ENCODE measurements at places on chromosomes 2 and 18.

DNA sequence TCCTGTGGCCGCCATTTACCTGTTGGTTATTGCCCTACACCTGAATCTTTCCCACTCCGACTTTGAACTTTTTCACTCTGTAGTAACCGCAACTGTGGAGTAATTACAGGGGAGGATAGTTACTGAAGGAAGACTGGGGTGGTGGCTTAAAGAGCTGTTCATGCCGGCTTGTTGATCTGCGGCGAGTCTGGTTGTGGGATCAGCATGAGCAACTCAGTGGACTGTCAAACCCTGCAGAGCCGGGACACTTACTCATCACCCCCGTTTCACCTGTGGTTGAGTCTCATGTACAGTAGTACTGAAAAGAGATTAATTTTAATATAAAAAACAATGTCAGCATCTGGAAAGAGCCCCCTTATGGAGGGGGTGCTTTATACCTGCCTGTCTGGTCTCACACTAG, 2.1 kb downstream of the ASB1 start:
- no peak for DNase-seq

GRCh38 chr2:51994123-51994763, 962.3 kb upstream of the NRXN1 start:
- DNase-seq = no peak

DNA sequence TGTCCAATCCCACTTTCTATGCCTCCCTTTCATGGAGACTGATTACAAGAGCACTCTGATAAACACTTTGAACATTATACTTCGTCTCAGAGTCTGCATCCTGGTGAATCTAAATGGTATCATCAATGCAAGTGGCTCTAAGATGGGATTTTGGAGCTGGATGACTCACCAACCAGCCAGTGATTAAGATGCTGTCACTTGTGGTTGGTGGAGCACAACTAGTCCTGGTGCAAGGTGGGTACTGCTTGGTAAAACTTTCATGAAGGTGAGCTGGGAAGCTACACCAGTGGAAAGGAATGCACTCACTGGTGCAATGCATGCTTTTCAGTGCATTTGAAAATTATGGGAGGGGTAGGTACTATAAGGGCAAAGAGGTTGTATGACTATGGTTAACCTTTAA, 137.7 kb upstream of the TRIB2 start:
- no peak for DNase-seq

GRCh38 chr18:2192562-2192961, 378.7 kb downstream of the METTL4 start:
- DNase-seq = no peak

DNA sequence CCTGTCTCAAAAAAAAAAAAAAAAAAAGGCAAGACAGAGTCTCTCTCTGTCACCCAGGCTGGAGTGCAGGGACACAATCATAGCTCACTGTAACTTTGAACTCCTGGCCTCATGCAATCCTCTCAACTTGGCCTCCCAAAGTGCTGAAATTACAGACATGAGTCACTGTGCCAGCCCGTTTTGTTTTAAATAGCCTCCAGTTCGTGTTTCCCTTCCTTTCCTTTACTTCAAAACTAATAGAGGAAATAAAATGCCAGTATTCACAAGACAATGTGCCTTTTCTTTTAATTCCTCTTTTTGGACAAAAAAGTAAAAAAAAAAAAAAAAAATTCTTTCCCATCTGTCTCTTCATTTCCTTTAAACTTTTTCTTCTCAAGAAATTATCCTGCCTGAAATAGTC, 54.5 kb upstream of the ACMSD start:
- no peak for DNase-seq

DNA sequence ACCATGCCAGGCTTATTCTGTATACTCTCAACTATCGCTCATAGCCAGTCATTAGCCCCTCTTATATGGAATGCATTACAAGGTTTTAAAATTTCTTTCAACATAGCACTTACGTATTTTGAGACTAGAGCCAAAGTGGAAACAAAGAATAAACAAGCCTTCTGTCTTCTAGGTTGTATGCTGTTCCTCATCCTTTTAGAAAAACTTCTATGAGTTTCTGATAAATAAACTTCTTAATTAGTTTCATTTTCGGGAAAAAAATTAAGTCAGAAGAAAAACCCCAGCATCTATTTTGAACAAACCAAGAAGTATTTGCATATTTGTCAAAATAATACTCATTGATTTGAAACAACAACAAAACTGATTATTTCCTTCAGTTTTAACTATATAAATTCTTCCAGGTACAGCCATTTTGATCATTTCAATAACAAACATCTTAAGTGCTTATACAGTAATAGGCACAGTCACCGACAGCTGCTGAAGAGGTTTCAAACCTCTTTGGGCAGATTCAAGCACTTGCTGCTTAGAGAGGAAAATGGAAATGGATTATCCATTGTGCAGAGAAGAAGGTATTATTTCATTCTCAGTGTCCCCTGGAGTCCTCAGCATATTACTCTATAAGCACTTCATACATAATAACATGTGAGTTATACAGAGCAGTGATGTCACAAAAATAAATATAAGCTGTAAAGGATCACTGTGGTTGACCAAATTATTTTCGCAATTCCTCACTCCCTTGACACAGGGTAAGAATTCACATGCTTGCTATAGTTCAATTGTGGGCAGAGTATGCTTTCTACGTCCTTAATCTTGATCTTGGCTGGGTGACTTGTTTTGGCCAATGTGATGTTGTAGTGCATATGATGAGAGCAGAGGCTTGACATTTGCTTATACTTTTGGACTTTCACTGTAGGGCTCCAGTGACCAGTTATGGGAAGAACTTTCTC, 833.8 kb downstream of the TRIB2 start:
- DNase-seq = no peak

DNA sequence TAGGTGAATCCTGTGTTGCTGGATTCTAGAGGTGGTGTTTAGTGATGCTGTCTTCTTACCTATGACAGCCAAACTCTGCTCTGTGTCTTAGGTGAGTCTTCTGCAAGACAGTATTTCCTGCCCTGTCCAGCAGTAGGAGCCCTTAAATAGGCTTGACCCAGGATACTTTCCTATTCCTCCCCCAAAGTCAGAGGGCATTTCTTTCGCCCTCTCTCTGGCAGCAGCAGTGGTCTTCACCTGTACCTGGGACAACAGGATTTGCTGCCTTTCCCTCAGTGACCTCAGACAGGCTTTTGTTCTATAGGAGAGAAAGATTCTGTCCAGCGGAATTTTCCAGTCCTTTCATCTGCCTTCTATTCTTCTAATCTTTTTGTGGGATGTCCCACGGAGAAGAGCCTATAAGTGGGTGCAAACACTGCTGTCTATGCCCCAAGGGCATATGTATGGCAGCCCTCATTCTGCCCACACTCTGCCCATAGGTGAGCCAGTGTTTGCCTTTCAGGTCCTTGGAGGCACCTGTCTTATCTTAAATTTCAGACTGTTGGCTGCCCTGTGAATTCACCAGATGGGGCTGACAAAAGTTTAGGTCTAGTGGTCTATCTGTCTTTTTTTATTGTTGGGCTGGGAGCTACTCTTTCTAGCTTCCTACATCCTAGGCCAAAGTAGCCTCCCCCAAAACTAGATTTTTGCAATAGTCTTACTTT, 177.3 kb upstream of the SPOPL start:
- DNase-seq = no peak

- no peak for DNase-seq
These were observed 27.0 kb upstream of the PTPN4 start for GRCh38 chr2:119732601-119733164.

DNA sequence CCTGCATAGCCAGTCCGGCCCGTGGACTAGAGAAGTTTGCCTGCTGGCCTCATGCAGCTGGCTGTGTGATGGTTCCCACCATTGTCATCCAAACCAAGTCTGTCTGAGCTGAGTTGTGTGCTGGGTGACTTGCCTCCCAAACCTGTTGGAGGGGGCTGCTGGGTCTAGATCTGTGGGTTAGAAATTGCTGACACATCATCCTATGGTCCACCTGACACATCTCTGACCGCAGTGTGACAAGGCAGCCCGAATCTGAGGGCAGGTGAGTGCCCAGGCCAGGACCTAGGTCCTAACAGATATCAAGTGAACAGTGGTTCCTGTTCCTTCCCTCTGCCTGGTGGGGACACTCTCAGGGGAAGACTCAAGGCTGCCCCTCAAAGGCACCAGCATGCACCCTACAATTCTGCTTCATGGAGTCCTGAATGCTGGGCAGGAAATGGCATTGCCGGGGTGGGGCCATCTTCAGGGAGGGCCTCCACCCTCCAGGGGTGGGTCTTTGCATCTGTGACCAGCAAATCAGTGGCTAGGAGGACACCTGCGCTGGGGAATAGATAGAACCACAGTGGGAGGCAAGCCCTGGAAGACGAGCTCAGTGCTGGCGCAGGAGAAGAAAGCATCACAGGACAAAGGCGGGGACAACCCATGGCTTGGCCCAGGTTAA, 117.9 kb upstream of the ID2 start:
- no peak for DNase-seq

DNA sequence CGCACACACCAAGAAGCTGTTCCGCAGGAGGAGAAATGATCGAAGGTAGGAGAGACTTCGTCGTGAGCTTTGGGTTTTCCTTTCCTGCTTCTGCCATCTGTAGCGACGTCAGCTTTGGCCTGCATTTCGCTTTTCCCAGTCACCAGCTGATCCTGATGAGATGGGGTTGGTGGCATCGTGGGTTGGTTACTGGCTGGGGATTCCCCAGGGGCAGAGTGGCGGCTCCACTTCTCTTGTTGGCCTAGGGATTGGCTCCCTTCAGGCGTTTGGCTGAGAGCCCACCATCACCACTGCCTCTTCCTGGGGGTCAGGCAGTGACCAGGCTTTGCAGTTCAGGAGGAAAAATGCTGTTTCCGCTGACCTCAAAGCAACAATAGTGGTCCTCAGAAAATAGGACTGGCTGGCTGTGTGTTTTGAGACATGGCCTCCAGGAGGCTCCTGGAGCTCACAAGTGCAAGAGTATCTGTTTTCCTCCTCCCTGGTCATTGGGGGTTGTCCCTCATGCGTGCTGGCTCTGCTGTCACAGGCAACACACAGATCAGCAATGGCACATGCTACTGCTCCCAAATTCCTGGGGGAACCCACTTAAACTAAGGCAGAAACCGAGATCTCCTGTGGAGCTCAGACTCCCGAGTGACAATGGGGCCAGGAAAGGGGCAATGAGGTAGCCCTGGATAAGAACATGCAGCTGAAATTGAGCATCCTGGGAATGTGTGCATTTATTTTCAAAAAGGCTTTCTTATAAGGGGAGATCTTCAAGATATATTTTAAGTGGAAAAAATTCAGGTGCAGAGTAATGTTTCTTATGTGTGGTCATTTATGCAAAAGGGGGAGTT, 173.0 kb downstream of the CTIF start:
- no peak for DNase-seq

GRCh38 chr2:138469411-138469810, 32.2 kb upstream of the SPOPL start:
- DNase-seq = no peak

DNA sequence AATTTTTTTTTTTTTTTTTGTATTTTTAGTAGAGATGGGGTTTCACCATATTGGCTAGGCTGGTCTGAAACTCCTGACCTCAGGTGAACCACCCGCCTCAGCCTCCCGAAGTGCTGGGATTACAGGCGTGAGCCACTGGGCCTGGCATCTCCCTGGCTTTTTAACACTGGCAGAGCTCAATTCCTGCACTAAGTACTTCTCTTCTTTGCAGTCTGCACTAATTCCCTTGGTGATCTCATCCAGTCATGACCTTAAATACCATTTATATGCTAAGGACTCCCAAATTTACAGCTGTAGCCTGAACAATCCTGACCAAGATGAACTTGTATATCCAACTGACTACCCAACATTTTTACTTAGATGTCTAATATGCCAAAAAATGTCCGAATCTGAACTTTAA, 10.2 kb downstream of the PREPL start:
- no peak for DNase-seq

- no peak for DNase-seq
These were observed 29.3 kb upstream of the LBH start for GRCh38 chr2:30201990-30202389.

GRCh38 chr2:117068371-117068770, 746.1 kb upstream of the DDX18 start:
- DNase-seq = no peak

DNA sequence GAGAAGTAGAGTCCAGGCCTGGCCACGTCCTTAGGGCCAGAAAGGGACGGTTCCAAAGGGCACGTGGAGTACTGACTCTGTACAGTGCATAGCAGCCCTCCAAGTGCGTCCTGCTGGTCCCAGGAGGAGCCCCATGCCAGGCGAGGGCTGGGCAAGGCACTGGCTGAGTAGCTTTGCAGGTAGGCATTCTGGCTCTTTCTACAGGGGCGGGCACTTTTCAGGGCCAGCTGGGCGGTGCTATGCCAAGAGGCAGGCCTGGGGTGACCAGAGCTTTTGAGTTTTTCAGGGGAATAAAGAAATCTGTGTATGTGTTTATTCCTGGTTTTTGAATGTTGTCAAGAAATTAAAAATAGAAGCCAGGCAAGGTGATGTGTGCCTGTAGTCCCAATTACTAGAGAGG, 15.4 kb upstream of the GLI2 start:
- DNase-seq = no peak

DNA sequence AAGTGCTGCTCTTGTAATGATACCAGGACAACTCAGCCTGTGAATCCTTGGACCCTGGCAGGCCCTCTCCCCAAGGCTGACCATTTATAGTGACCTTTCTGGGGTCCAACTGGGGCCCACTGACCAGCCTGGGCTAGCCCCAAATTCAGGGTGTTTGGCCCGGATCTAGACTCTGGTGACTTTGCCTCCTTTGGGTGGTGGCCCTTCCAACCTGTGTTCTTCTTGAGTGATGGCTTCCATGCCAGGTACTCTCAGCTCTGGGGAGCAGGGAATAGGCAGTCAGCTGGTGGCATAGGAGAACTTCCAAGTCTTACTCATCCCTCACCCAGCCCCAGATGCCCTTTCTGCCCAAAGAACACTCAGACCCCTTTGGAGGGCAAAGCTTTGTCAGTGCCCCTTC, 10.3 kb downstream of the MYO7B start:
- no peak for DNase-seq

DNA sequence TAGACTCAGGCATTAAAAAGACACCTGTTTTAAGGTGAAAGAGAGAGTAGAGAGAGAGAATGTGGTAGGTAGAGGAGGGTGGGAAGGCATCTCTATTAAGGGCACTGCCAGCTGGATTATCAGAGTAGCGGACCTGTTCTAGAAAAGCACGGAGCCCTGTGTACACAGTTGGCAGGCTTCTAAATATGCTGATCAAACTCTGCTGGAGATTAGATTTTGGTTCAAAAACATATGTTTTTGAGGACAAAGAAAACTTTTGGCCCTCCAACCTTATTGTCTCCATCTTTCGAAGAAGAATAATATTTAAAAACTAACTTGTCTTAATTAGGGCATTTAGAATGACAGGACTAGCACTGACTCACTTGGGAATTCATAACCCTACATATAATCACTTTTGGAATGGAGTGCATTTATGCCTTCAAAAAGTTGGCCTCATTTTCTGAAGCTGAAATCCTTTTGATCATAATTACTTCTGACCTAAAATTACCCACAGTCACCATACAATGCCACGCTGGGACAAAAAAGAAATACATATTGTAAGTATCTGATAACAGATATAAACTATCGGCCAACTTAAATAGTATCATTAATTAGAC, 254.6 kb downstream of the MEIS1 start:
- DNase-seq = no peak

- no peak for DNase-seq
These were observed 42.6 kb downstream of the EDAR start for GRCh38 chr2:108946442-108946841.
